Liver (tissue), 10 donors: ENCODE measurements at places on chromosomes 13 and 19. TPM values are rescaled to one million over a fixed set of nuclear protein-coding genes. Genes with fewer than 3 reads are reported as not detected.

GRCh38 chr13:99263126-99263785, 5.1 kb upstream of the GPR18 start:
- no peak overlapping the region for H3K4me3 ChIP-seq
- peaks cover 9% of the 10 kb centered on the region for H3K4me1 ChIP-seq
- H3K36me3 ChIP-seq = no peaks in the 10 kb centered on the region
- H3K27me3 ChIP-seq = no peaks in the 10 kb centered on the region
- no peak for DNase-seq
- H3K27ac ChIP-seq = no peak overlapping the region

DNA sequence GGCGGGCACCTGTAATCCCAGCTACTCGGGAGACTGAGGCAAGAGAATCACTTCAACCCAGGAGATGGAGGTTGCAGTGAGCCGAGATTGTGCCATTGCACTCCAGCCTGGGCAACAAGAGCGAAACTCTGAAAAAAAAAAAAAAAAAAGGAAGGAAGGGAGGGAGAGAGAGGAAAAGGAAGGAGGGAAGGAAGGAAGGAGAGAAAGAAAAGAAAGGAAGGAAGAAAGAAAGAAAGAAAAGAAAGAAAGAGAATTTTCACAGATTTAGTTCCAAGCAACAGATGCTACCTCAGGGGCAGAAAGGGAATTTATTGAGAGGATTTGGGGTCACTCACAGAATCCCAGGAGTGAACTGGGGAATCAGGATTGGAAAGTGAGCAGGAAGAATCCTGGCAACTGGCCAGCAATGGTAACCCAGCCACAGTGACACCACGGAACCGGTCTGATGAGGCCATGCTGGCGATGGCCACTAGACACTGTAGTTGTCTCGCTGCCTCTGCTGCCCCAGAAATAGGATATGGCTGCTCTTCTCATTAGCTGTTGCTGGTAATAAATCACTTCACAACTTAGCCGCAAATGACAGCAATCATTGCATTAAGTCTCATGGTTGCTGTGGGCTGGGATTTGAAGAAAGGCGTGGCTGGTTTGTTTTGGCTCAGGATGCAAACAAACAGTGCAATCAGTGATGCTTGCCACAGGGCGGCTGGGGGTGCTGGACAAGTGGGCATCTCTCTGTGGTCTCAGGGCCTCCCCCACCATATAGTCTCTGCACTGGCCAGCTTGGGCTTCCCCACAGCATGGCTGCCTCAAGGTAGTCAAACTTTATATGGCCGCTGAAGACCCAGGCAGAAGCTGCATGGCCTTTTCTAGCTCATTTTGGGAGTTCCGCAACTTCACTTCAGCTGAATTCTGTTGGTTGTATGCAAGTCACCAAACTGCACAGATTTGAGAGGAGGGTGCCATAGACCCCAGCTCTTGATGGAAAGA, 5.2 kb upstream of the BCAM start:
- H3K27me3 ChIP-seq = no peaks in the 10 kb centered on the region
- DNase-seq = no peak
- peaks cover 33% of the 10 kb centered on the region for H3K4me1 ChIP-seq
- peaks cover 2% of the 10 kb centered on the region for H3K36me3 ChIP-seq
- H3K27ac ChIP-seq = no peak overlapping the region

- no peak overlapping the region for H3K27ac ChIP-seq
- no peak overlapping the region for H3K4me3 ChIP-seq
These were observed 1559.2 kb downstream of the SLITRK1 start for GRCh38 chr13:82323101-82323500.

DNA sequence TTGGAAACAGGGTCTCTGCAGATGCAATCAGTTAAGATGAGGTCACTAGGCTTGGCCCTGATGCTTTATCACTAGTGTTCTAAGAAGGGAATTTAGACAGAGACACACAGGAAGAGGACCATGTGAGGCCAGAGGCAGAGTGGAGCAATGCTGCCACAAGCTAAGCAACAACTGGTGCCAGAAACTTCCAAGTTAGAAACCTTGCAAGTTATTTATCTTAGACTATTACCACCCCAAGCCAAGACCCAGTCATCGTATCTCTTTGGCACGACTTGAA, 81.1 kb downstream of the DOCK9 start:
- H3K4me3 ChIP-seq = no peak overlapping the region
- no peak overlapping the region for H3K27ac ChIP-seq
- H3K27me3 ChIP-seq = no peaks in the 10 kb centered on the region
- H3K36me3 ChIP-seq = peaks cover 23% of the 10 kb centered on the region
- no peak for DNase-seq
- no peaks in the 10 kb centered on the region for H3K4me1 ChIP-seq

DNA sequence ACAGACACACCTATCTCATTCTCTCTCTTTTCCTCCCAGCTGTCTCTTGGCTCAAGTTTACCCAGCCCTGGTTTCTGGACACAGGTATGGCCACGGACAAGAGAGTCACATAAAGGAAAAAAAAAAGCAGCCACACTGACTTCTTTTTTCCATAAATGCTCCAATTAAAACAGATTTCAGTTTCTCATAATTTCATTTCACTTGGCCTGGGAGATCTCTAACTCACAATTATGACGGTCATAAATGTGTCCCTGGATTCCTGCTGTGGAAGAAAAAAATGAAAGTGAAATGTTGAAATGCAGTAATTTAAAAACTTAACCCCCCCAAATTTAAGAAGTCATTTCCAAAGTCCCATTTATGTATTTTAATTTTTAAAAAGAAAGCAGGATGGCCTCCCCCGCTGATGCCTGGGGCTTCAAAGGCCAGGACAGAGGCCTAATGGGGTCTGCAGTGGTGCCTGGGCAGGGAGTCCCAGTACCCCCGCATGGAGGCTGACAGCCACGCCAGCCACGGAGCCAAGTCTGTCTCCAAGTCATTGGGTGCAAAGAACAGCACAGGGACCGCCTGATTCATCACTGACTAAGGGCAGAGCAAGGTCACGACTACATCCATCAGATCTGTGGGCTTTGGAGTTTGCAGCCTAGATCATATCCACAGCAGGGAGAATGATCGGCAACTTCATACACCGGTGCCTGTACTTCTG, 79.7 kb downstream of the TSHZ3 start:
- no peak overlapping the region for H3K4me3 ChIP-seq
- H3K36me3 ChIP-seq = no peaks in the 10 kb centered on the region
- no peaks in the 10 kb centered on the region for H3K27me3 ChIP-seq
- no peaks in the 10 kb centered on the region for H3K4me1 ChIP-seq
- no peak overlapping the region for H3K27ac ChIP-seq

DNA sequence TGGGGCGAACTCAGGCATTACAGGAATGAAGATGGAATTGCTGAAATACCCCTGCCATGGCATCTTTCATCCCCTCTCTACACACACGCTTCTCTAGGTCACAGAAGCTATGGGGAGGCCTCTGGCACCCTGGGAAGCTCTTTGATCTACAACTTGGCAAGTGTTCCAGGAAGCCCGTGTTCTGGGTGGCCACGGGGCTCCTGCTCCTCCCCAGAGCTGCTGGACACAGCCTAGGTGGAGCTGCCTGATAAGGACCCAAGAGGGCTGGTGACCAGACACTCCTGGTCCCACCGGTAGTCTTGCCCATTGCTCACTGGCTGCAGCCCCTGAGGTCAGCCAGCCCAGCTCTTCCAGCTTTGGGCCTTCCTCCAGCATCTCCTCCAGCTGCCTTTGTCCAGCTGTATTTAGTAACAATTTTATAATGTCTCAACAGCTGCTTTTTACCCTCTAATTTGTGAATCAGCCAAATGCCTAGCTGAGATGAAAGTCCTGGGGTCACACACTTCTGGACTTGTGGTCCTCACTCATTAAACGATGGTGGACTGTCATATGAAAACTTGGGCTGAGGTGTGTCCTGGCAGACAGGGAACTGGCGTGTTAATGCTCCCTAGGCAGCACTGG, 72.8 kb upstream of the SPATA13 start:
- H3K4me3 ChIP-seq = no peak overlapping the region
- no peak for DNase-seq
- H3K27ac ChIP-seq = no peak overlapping the region

- no peak for DNase-seq
- peak overlapping the region; percentile 53 for H3K27ac ChIP-seq
- no peak overlapping the region for H3K4me3 ChIP-seq
These were observed 52.0 kb downstream of the COL4A1 start for GRCh38 chr13:110254751-110255553.

DNA sequence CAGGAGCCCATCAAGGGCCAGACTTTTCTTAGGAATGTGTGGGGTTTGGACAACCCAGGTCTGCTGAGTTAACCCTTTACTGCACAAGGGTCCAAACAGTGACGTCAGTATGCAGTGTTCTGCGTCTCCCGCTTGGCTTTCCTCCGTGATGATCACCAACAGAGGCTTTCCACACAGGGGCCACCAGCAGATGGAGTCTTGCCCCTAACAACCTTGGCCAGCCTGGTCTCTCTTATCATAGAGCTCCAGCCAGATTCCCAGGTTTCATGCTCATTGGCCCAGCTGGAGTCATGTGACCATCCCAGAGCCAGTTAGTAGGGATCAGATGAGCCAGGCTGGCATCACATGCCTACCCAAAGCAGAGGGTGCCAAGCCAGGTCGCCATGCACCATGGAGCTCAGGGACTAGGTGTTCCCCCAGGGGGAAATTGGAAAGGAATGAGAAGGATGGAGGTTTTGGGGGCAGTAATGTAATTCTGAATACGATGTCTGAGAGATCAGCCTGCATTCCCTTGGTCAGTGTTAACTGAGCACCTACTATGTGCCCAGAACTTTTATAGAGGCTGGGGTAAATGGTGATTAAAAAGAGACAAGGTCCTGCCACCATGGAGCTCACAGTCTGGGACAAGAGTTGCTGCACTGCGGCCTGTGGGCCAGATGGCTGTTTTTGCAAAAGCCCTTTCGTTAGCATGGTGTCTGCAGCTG, 61.2 kb downstream of the MYH14 start:
- peak; percentile 55 for DNase-seq
- no peaks in the 10 kb centered on the region for H3K27me3 ChIP-seq
- no peak overlapping the region for H3K4me3 ChIP-seq
- peaks cover 4% of the 10 kb centered on the region for H3K36me3 ChIP-seq
- H3K27ac ChIP-seq = no peak overlapping the region

GRCh38 chr13:94858856-94859255, 146.5 kb upstream of the SOX21 start:
- no peak overlapping the region for H3K4me3 ChIP-seq
- DNase-seq = no peak
- H3K27me3 ChIP-seq = no peaks in the 10 kb centered on the region

DNA sequence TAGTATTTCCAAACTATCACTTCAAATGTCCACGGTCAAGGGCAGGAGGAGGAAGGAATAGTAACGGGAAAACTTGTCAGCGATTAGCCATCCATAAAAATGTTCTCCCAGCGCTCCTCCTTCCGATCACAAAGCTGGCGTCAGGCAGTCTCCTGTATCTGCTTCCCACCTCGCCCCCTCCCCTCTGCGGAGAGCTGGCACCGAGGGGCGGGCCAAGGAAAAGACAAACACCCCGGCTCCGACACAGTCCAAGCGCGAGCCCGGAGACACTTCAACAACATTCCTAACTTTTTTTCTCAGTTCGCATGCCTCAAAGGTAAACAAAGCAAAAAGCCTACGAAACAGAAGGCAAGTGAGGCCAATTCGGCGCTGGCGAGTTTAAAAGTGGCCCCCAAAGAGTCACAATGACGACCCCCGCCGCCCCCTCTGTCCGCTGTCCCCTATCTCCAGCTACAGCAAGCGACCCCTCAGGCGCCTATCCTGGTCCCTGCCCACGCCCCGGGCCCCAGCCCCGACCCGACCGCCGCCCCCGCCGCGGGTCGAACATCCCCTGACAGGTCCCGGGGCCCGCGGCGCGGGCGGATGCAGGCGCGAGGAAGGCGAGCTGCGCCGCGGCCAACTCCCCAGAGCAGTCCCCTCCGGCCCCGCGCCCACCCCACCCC, 736 bp downstream of the SMAD9 start:
- peak overlapping the region; percentile 74 for H3K4me3 ChIP-seq
- no peak for DNase-seq
- peak overlapping the region; percentile 50 for H3K27ac ChIP-seq
- peaks cover 9% of the 10 kb centered on the region for H3K4me1 ChIP-seq
- H3K27me3 ChIP-seq = peaks cover 2% of the 10 kb centered on the region

- peaks cover 22% of the 10 kb centered on the region for H3K4me1 ChIP-seq
- DNase-seq = no peak
- H3K36me3 ChIP-seq = no peaks in the 10 kb centered on the region
- H3K4me3 ChIP-seq = peak overlapping the region; percentile 3
- peak overlapping the region; percentile 54 for H3K27ac ChIP-seq
- H3K27me3 ChIP-seq = peaks cover 6% of the 10 kb centered on the region
These were observed 35.8 kb upstream of the FLT1 start for GRCh38 chr13:28530729-28531076.

- no peaks in the 10 kb centered on the region for H3K27me3 ChIP-seq
- DNase-seq = peak; percentile 62
- peak overlapping the region; percentile 31 for H3K27ac ChIP-seq
- peak overlapping the region; percentile 91 for H3K4me3 ChIP-seq
- peaks cover 3% of the 10 kb centered on the region for H3K36me3 ChIP-seq
These were observed 1.1 kb upstream of the SHC2 start for GRCh38 chr19:461721-462551.

DNA sequence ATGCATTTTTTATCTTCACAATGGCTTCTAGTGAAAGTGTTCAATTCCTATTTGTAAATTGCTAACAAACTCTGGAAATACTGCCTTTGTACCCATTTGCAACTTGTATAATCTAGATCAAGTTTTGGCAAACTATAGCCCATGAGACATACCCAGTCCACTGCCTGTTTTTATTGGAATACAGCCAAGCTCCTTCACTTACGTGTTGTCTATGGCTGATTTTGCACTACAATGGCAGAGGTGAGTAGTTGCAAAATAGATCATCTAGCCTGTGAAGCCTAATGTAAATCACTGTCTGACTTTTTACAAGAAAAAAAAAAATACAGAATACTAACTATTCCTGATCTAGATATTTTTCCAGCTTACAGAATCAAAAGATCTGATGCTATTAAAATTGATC, 37.1 kb downstream of the DZIP1 start:
- no peaks in the 10 kb centered on the region for H3K27me3 ChIP-seq
- H3K4me3 ChIP-seq = no peak overlapping the region
- no peak overlapping the region for H3K27ac ChIP-seq
- DNase-seq = no peak
- H3K4me1 ChIP-seq = peaks cover 13% of the 10 kb centered on the region

DNA sequence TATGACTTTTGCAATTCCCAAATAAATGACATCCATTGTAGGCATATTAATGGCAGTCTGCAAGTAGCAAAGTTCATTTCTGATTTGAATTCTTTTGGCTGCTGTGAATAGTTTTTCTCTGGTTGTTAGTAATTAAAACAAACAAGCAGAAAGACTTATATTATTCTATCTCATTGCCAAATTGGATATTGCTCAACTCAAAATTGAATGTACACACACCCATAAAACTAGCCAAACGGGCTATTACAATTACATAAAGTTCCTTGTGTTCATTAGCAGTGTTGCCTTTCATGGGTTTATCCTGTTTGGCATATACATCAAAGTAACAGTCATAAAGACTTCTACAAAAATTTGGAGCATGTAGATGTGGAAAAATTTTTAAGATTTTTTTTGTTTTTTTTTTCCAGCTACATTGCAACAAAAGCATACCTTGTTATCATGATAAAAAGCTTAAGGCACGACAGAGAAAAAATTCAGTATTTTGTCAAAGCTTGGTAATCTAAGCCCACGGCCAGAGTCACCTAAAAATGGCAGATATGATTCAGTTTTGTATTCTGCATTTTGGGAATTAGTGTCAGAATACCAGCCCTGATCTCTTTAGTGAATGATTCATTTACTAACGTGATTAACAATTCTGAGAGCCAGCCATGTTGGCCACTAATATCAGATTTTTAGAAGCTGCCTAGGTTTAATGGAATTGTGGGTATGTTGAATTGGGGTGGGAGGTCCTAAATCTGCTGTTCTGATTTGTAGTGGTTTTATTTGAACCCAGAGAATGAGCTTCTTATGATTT, 108.4 kb downstream of the KLF5 start:
- H3K4me3 ChIP-seq = no peak overlapping the region
- no peaks in the 10 kb centered on the region for H3K4me1 ChIP-seq

GRCh38 chr13:110860983-110861382, 53.9 kb downstream of the ANKRD10 start:
- no peaks in the 10 kb centered on the region for H3K4me1 ChIP-seq
- no peak for DNase-seq
- no peaks in the 10 kb centered on the region for H3K27me3 ChIP-seq

The SH3GL1 gene
- total RNA-seq = 16.7 TPM

The GPR183 gene
- 1.8 TPM for total RNA-seq
